ENCODE measurements at places on chromosomes 4 and X.

- no peak overlapping the region for H3K27ac ChIP-seq
- H3K4me1 ChIP-seq, result no peaks in the 10 kb centered on the region
- no peak for DNase-seq
These were observed 1537.8 kb upstream of the PABPC4L start for GRCh38 chr4:135739354-135739753.

DNA sequence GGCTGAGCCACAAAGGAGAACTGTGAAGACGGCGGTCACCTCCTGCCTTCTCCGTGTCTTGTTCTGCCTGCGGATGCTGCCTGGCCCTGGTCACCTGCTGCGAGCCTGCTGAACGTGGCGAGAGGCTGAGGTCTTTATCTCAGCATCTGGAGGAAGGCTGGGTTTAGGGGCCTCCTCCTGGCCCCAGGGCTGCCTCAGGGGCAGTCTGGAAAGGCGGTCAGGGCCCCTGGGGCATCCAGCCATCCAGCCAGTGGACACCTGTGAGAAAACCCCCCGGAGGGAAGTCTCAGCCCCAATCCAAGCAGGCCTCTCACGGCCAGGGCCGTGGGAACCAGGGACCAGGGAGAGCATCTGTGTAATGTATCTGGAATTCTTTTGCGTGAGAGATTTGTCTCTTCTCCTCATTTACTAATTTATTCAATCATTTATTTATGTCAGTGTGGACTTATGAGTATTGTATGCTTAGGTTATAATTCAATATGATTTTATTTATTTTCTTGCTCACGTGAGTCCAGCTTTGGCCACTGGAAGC, 11.3 kb downstream of the PDE6B start:
- no peak overlapping the region for H3K27ac ChIP-seq
- H3K4me3 ChIP-seq, result no peak overlapping the region
- H3K27me3 ChIP-seq, result peaks cover 34% of the 10 kb centered on the region
- DNase-seq, result no peak

GRCh38 chr4:31360786-31361185, 640.6 kb downstream of the PCDH7 start:
- no peak for DNase-seq
- no peaks in the 10 kb centered on the region for H3K36me3 ChIP-seq
- H3K27ac ChIP-seq, result no peak overlapping the region
- no peaks in the 10 kb centered on the region for H3K4me1 ChIP-seq

GRCh38 chr4:6232836-6233785, 32.8 kb upstream of the JAKMIP1 start:
- no peaks in the 10 kb centered on the region for H3K36me3 ChIP-seq
- H3K4me1 ChIP-seq, result peaks cover 7% of the 10 kb centered on the region
- H3K27ac ChIP-seq, result no peak overlapping the region
- H3K4me3 ChIP-seq, result no peak overlapping the region
- peaks cover 10% of the 10 kb centered on the region for H3K27me3 ChIP-seq
- DNase-seq, result no peak

DNA sequence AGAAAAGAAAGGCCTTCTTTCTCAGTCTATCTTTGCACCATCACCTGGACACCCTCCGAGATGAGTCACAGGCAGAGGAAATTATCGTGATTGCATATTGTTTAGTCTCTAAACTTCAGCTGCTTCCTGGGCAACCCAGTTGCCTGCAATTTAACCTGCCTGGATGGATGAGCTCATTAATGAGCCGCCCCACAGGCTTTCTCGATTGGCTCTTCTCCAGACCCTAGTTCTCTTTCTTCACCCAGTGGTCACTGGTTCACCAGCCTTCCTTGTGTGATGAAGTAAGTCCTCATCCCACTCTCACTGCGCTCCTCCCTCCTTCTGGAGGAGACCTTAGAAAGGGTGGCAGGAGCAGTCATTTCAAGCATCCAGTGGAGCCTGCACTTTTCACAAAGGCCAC, 94.4 kb downstream of the SOWAHB start:
- no peaks in the 10 kb centered on the region for H3K4me1 ChIP-seq
- H3K36me3 ChIP-seq, result no peaks in the 10 kb centered on the region
- H3K4me3 ChIP-seq, result no peak overlapping the region
- DNase-seq, result no peak
- H3K27ac ChIP-seq, result no peak overlapping the region
- peaks cover 59% of the 10 kb centered on the region for H3K27me3 ChIP-seq

- H3K27me3 ChIP-seq, result no peaks in the 10 kb centered on the region
- H3K36me3 ChIP-seq, result no peaks in the 10 kb centered on the region
- H3K4me1 ChIP-seq, result no peaks in the 10 kb centered on the region
These were observed 11.6 kb downstream of the MAGEB16 start for GRCh38 chrX:35809781-35810180.

GRCh38 chr4:138090150-138090917, 151.8 kb downstream of the SLC7A11 start:
- DNase-seq, result no peak
- no peaks in the 10 kb centered on the region for H3K27me3 ChIP-seq
- no peak overlapping the region for H3K4me3 ChIP-seq
- no peaks in the 10 kb centered on the region for H3K36me3 ChIP-seq
- H3K4me1 ChIP-seq, result no peaks in the 10 kb centered on the region

- H3K4me1 ChIP-seq, result no peaks in the 10 kb centered on the region
- DNase-seq, result no peak
- no peak overlapping the region for H3K27ac ChIP-seq
- H3K4me3 ChIP-seq, result no peak overlapping the region
These were observed 1168.1 kb downstream of the PCDH19 start for GRCh38 chrX:99242001-99242400.

DNA sequence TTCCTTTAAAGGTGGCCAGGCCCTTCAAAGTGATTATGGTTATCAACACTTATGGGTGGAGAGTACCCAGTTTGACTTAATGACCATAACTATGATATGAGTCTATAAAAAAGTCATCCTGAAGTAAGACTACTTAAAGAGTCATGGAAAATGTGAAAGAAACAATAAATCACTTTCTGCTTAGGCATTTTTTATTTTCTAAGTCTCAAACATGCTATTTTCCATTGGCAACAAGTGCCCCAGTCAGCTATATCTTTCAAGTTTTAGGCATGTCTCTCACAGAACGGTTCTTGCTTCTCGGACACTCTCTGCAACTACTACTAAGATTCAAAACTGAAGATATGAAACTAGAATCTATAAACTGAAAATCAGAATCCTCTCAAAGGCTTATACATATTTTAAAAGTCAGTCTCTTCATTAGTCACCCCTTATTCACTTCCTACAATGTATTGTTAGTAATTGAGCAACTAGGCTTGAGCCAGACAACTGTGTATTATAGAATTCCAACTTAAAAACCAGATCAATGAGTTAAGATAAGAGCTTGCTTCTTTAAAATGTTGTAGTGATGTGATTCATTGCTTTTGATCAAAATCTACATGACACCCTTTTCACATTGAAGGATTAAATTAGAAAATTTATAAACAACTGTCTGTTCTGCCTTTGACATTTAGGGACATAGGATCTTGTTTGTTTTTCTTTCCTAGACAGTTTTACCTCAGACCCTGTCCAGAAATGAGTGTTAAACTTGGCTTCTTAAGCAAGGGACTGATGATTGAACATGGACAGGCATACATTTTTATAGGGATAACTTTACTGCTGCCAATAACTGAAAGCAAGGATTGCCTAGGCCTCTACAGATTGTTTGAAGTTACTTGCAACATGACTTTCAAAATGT, 2.9 kb downstream of the ANTXR2 start:
- no peak for DNase-seq
- H3K27me3 ChIP-seq, result no peaks in the 10 kb centered on the region
- H3K27ac ChIP-seq, result peak overlapping the region; percentile 55
- H3K4me3 ChIP-seq, result peak overlapping the region; percentile 36
- H3K4me1 ChIP-seq, result peaks cover 50% of the 10 kb centered on the region

GRCh38 chr4:48237996-48238645, 31.5 kb downstream of the TEC start:
- no peak overlapping the region for H3K4me3 ChIP-seq
- no peak for DNase-seq
- H3K27ac ChIP-seq, result no peak overlapping the region
- no peaks in the 10 kb centered on the region for H3K36me3 ChIP-seq
- H3K27me3 ChIP-seq, result peaks cover 7% of the 10 kb centered on the region

- H3K4me1 ChIP-seq, result no peaks in the 10 kb centered on the region
- DNase-seq, result no peak
- peaks cover 19% of the 10 kb centered on the region for H3K27me3 ChIP-seq
- no peak overlapping the region for H3K27ac ChIP-seq
- no peaks in the 10 kb centered on the region for H3K36me3 ChIP-seq
These were observed 9.8 kb upstream of the PDE5A start for GRCh38 chr4:119638359-119638758.

DNA sequence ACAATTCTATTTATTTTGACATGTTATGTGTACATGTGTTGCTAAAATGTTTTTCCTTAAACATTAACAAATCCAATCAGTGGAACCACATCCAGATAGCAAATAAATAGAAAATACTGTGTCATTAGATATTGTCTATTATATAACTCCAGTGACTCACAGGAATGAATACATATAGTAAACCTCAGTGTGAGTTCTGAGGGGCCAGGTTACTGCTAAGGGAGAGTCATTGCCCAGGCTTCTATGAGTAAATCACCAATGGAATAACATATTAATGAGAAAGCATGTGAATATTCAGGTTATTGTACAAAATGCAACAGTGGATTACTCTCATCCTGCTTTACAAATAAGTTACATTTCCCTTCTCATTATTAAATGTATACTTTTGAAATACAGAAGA, 27.2 kb downstream of the TACR3 start:
- no peak for DNase-seq
- no peaks in the 10 kb centered on the region for H3K27me3 ChIP-seq
- H3K27ac ChIP-seq, result no peak overlapping the region
- no peak overlapping the region for H3K4me3 ChIP-seq
- no peaks in the 10 kb centered on the region for H3K4me1 ChIP-seq

DNA sequence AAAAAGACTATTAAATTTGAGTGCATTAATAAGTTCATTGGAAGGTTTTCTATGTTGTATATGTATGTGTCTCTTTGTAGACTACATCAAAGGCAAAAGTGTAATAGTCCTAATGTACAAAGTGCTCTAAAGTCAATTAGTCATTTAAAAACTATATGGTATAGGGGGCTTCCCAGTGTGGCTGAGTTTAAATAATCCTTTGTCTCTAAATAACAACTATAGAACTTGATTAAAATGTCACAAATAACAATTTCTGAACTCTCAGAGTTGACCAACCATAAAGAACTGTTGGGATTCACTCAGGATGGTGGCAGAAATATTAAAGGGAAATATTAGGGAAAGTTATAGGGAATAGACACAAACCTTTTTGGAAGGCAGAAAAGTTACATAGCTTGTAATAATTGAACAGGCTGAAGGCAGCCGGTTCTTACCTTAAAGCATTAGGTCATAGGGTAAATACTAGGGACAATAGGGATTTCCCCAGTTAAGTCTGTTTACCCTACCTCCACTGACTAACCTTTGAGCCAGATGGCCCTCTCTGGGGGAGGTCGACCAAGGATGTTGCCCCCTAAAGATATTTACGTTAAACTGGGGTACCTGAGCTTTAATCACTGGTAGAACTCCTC, 1054.2 kb downstream of the ARAP2 start:
- no peak overlapping the region for H3K27ac ChIP-seq
- no peaks in the 10 kb centered on the region for H3K27me3 ChIP-seq
- H3K4me3 ChIP-seq, result no peak overlapping the region
- H3K4me1 ChIP-seq, result no peaks in the 10 kb centered on the region
- no peaks in the 10 kb centered on the region for H3K36me3 ChIP-seq
- no peak for DNase-seq

DNA sequence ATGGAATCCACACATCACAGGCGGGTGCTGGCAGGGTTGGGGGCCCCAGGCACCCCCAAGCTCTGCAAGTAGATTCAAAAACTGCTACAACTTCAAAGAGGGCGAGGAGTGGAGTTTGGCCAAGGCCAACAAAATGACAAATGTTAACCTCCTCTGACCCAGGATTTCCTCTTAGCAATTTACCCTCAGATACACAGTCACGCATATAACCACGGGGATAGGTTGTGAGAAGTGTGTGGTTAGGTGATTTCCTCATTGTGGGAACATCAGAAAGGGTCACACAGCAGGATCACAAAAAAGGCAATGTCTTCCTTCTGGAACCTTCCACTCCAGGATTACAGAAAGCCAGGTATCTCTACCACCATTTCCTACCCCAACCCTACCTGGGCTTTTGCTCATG, 62.4 kb downstream of the C4orf50 start:
- no peak for DNase-seq
- peaks cover 1% of the 10 kb centered on the region for H3K36me3 ChIP-seq
- H3K4me1 ChIP-seq, result no peaks in the 10 kb centered on the region

GRCh38 chr4:110510955-110511544, 35.1 kb downstream of the ENPEP start:
- H3K4me1 ChIP-seq, result peaks cover 9% of the 10 kb centered on the region
- no peak for DNase-seq
- no peaks in the 10 kb centered on the region for H3K36me3 ChIP-seq
- H3K27ac ChIP-seq, result no peak overlapping the region
- H3K4me3 ChIP-seq, result no peak overlapping the region
- H3K27me3 ChIP-seq, result no peaks in the 10 kb centered on the region

DNA sequence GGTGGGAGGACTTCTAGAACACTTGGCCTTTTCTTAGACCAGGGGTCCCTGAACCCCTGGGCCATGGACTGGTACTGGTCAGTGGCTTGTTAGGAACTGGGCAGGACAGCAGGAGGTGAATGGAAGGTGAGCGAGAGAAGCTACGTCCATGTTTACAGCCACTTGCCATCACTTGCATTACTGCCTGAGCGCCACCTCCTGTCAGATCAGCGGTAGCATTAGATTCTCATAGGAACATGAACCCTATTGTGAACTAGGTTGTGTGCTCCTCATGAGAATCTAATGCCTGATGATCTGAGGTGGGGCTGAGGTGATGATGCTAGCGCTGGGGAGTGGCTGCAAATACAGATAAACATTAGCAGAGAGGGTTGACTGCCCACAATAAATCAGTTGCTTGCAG, 100.9 kb upstream of the IGFBP7 start:
- no peak overlapping the region for H3K27ac ChIP-seq
- no peak for DNase-seq
- H3K36me3 ChIP-seq, result no peaks in the 10 kb centered on the region
- no peak overlapping the region for H3K4me3 ChIP-seq

GRCh38 chr4:167973513-167973912, 118.8 kb upstream of the ANXA10 start:
- H3K4me1 ChIP-seq, result no peaks in the 10 kb centered on the region
- peaks cover 1% of the 10 kb centered on the region for H3K36me3 ChIP-seq
- H3K27ac ChIP-seq, result no peak overlapping the region
- no peaks in the 10 kb centered on the region for H3K27me3 ChIP-seq

- H3K4me1 ChIP-seq, result no peaks in the 10 kb centered on the region
- no peak overlapping the region for H3K27ac ChIP-seq
- peaks cover 9% of the 10 kb centered on the region for H3K27me3 ChIP-seq
- no peak overlapping the region for H3K4me3 ChIP-seq
- peaks cover 1% of the 10 kb centered on the region for H3K36me3 ChIP-seq
- DNase-seq, result no peak
These were observed 14.3 kb downstream of the JCHAIN start for GRCh38 chr4:70651864-70652506.

GRCh38 chrX:48461830-48462229, 8.2 kb downstream of the SLC38A5 start:
- H3K36me3 ChIP-seq, result peaks cover 9% of the 10 kb centered on the region
- H3K4me1 ChIP-seq, result peaks cover 16% of the 10 kb centered on the region
- no peak overlapping the region for H3K27ac ChIP-seq
- no peaks in the 10 kb centered on the region for H3K27me3 ChIP-seq

GRCh38 chr4:121582296-121582695, 114.5 kb downstream of the ANXA5 start:
- H3K27me3 ChIP-seq, result peaks cover 78% of the 10 kb centered on the region
- no peak overlapping the region for H3K27ac ChIP-seq
- H3K36me3 ChIP-seq, result no peaks in the 10 kb centered on the region

Data from central memory CD8-positive, alpha-beta T cell (primary cell).